ENCODE measurements at places on chromosomes 1 and 21.

DNA sequence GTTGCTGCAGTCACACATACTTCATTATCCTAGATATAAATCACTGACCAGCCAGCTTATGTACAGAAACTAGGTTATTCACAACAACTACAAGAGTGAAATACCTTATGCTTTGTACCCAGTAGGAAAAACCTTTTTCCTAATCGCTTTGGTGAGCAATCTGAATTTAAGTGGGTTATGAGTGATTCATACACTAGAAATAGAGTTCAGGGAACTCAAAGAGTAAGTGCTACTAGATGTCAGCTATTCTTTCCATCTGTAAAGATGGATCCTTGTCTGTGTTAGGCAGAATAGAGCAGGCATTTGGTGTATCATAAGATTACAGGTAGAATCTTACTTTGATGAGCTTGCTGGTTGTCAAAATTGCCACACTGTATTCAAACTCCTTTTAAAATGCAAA, 101.9 kb downstream of the ZNF644 start:
- DNase-seq, result no peak

DNA sequence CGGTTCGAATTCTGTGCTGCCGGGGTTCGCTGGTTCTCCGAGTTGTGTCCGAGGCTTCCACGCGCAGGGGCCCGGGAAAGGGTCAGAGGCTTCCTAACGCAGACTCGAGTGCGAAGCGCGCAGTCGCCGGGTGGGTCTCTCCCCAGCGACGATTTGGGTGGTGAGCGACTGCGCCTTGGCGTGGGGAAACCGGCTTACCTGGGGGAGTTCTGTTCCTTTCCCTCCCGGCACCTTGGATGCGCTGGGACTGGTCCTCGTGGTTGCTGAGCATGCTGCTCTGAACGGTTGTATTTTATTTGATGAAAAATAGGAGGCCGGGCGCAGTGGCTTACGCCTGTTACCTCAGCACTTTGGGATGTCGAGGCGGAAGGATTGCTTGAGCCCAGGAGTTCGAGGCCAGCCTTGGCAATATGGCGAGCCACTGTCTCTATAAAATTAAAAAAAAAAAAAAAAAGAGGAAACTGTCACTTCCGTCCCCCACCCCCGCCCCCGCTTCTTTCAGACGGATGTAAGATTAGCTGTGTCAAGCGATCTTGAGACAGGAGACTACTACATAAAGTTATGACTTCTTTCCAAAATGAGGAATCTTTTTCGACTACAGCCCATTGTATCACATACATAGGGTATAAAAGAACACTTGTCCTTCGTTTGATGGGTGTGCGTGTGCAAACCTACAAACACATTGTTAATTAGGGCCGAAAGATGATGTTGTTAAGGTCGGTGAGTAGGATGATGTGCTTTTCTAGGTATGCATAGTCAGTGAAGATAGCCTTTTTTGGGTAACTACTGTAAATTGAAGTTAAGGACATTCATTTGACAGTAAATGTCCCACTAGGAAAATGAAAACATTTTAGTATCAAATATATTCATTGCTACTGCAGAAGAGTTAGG, at the start of gene CCDC18:
TSS of gene CCDC18 (plus strand) at position 2 of the 891 bp plus-strand sequence. CDS start 2,638 bp downstream, outside the sequence.
- DNase-seq, result no peak

- DNase-seq, result no peak
Observed at GRCh38 chr1:77371396-77371795, 89.6 kb downstream of the AK5 start.

DNA sequence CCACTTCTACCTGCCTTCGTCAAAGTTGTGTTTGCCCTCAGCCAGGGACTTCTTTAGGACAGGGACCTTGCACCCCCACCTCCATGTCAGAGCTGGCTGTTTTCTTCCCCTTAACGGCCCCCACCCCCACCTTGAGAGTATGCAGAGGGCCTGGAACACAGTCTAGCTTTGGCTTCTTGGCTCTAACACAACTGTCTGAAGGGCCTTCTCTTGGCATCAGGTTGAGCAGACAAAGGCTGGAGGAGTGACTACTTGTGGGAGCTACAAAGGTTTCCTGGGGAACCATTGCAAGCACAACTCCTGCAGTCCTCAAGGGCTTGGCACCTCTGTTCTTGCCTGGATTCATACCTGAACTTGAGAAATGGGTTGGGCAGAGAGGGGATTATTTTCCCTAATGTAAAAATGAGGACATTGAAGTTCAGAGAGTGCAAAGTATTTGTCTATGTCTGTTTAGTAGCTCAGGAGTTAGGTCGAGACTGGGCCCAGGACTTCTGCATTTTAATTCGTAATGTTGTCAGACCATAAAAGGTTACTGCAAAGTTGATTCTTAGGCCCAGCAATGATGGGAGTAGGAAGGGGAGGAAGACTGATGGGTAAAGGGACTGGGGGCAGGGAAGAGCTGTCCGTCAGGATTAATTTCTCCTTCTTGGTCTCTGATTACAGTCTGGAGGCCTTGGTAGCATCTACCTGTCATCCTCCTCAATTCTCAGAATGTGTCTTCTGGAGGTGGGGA, 2.6 kb downstream of the CYP4B1 start:
- no peak for DNase-seq

DNA sequence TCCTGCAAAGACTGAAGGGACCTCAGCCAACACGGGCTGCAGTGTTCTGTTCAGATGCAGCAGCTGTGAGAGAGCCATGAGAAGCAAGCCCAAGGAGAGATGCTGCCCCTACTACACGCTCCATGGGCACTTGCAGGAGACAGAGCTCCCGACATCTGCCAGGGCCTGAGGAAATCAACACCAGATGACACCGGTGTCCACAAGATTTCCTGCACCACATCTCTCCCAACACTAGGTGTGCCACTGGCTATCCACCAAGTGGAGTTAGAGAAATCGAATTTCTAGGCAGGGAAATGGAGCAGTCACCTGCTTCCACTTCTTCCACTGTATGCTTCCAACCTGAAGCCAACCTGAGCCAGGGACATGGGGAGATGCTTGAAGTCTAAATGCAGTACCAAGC, 445.3 kb downstream of the RWDD3 start:
- no peak for DNase-seq

Data from SHP77 (cell line).